Natural killer cell treated with Interleukin-12 subunit alpha and Interleukin-12 subunit beta and Interleukin-15 and Interleukin-18, amount 100 ng/mL, for 72 hours (primary cell): ENCODE measurements at places on chromosomes 6 and 20. TPM values are rescaled to one million over a fixed set of nuclear protein-coding genes. Genes with fewer than 3 reads are reported as not detected.
A peak's percentile ranks its signal among the peaks of the same experiment; 100 is the strongest.

DNA sequence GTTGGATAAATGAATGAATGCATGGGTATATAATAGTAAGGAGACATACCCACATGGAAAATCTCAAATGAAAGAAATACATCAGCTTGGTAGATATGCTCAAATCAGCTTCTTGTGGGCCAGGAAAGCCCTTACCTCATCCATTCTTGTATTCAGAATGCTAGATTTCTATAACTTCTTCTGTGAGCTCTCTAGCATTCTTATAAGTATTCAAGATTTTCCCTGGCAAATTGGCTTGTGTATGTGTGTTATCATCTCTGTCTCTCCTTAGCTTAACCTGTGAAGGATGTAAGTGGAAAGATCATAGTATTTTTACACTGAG lies 100.8 kb downstream of the OR2B2 start:
- DNase-seq, result no peak

DNA sequence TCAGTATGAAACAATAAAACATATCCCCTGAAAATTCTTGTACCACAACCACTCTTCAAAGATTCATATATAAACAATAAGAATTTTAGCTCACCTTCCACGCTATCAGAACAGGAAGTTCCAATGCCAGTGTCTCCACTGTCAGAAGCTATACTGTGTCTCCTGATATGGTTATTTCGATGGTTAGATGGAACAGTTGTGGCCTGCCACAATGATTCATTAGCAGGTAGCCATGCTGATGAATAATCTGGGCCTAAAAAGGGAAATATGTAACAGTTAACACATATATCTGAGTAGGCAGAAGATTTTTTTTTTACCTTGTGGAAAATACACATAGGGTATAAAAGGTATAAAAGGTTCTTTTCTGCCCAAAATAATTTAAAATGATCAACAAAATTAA lies 19.0 kb downstream of the CEP85L start:
- DNase-seq, result no peak

GRCh38 chr6:133047065-133047665 lies 194.0 kb upstream of the EYA4 start:
- no peak for DNase-seq

DNA sequence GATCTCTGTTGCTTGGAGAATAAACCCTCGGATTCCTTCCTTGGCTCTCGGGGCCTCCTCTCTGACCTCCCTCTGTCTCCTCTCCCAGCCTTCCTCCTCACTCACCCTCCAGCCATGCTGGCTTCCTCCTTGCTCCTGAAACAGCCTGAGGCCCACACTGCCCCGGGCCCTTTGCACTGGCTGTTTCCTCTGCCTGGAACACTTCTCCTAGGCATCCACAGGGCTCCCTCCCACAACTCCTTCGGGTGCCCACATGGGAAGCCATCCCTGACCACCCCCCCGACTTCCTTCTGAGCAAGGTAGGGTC lies 87.7 kb downstream of the CEBPB start:
- DNase-seq, result no peak

- DNase-seq, result no peak
These were observed 102.6 kb downstream of the CD109 start for GRCh38 chr6:73798592-73798991.

DNA sequence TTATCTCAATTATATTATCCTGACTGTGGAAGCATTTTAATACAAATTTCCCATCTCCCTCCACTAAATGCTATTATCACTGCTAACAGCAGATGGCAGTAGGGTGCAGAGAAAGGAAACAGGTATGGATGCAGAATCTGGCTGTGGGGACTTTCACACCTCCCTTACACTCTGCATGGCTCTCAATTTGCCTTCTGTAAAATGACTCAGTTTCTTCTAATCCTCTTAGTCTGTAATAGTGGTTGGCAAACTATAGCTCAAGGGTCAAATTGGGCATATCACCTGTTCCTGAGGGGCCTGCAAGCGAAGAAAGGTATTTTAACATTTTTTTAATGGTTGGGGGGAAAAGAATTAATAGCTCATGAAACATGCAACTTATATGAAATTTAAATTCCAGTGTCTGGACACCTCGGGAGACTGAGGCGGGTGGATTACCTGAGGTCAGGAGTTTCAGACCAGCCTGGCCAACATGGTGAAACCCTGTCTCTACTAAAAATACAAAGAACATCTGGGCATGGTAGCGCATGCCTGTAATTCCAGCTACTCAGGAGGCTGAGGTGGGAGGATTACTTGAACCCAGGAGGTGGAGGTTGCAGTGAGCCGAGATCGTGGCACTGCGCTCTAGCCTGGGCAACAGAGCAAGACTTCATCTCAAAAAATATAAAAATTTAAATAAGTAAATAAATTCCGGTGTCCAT lies 83.5 kb downstream of the ZMYND8 start:
- DNase-seq, result peak; percentile 71

DNA sequence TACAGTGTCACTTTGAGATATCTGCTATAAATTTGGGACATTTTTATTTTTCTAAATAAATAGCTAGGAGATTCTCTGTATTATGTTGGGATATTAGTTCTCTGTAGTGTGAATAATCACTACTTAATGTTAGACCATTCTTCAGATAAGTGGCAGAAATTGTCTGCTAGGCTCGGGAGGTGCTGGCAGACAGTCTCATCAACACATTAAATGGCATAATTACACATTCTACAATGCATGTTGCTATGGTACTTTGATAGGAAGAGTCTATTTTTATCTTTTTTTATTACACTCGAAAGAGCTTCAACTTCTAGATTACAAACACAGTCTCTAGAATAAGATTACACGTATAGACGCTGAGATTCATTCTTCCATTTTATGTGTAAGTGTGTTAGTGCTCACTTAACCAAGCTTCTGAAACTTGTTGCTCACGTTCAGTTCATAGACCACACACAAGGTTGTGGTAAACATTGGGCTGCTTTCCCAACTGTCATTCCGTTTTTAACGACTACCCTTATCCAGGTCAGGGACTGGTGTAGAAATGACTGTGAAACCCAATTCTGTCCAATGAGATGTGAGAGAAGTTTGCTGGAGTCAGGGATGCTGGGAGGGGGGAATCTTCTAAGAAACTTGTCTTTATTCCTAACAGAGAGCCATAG lies 78.6 kb downstream of the TPBG start:
- no peak for DNase-seq

DNA sequence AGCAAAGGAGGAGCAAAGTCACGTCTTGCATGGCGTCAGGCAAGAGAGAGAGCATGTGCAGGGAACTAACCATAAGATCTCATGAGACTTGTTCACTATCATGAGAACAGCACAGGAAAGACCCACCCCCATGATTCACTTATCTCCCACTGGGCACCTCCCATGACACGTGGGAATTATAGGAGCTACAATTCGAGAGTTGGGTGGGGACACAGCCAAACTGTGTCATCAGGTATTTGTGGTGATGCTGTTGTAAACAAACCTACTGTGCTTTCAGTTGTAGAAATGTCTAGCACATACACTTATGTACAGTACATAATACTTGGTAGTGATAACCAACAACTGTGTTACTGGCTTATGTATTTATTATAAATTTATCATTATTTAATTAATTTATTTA lies 128.3 kb downstream of the UTRN start:
- no peak for DNase-seq

- DNase-seq, result no peak
These were observed 1.6 kb upstream of the MED23 start for GRCh38 chr6:131629651-131630050.

DNA sequence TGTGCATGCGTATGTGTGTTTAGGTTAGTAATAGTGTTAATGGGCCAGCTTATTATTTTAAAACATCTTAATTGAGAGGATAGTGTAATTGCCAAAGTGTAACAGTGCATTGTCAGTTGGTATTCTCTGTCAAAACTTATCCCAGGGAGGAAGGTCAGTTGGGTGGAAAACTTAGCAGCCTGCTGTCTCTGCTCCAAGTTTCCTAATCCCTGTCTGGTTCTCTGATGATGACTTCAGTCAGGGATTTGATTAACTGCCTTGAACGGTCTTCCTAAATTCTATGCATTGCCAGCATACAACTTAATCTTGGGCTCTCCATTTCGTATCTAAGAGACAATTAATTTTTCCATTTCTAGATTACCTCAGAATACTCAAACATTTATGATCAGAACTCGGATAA lies 51.1 kb downstream of the L3MBTL3 start:
- no peak for DNase-seq

GRCh38 chr6:31169123-31169857 lies 1.2 kb downstream of the POU5F1 start:
- no peak for DNase-seq

GRCh38 chr20:23087587-23088251 lies 1.6 kb upstream of the CD93 start:
- no peak for DNase-seq

DNA sequence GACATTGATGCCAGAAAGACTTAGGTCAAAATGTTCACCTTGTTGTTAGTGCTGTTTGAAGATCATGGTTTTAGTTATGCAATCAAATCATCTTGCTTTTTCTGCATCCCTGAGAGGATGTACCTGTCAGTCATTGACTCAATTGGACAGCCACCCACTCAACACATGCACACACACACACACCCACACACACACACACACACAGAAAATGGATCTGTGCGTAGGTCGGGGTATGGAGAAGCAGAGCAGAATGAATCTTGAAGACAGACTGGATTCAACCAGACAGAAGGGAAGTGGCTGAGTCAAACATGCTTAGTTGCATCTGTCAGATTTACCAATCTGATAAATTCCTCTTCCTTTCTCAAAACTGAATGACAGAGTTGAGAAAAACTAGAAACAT lies 19.1 kb upstream of the ZSCAN23 start:
- DNase-seq, result no peak

- DNase-seq, result no peak
These were observed 113.6 kb downstream of the CD24 start for GRCh38 chr6:106860940-106861339.

DNA sequence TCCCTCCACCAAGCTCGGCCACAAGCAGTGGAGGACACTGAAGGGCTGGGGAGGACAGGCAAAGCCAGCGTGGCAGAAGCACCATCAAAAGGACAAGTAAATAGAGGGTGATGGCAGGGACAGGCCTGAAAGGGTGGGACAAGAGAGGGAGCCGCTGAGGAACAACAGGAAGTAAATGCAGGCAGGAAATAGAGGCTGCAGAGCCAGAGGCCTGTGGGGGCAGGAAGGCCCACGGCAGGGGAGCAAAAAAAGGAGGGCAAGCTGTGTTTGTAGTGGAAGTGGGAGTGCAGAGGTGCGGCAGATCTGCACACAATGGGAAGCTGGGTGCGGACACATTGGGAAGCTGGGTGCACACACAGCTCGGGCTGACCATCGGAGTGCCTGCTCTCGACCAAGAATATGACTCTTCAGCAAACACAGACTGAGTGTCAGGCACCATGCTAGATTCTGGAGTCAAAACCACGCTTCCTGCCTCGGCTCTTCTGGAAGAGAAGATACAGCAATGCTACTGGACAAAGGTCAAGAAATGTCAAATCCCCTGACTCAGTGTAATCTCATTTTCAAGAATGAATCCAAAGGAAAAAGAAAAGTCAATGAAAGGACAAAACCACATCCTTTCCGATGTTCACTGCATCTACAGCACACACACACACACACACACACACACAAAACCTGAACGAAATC lies 40.4 kb upstream of the RAB22A start:
- no peak for DNase-seq

GRCh38 chr6:50989123-50989522 lies 170.5 kb downstream of the TFAP2B start:
- DNase-seq, result no peak

DNA sequence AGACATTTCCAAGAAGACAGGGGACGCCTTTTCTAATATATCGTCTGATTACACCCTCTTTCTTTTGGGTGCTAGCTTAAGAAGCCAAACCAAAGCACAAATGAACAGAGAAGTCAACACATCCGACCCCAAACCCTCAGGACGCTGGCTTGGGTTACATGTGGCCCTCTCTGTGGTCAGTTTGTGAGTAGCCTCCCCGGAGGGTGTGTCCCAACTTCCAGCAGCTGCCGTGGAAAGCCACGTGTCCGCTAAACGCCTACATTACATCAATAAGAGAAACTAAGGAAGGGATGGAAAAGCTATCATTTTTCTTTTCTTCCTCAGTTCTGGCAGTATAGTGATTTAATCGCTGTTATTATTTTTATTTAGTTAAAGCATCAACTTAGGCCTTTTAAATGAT lies 487 bp upstream of the BMP6 start:
- no peak for DNase-seq

GRCh38 chr6:119145111-119145510 lies 66.6 kb upstream of the FAM184A start:
- no peak for DNase-seq

DNA sequence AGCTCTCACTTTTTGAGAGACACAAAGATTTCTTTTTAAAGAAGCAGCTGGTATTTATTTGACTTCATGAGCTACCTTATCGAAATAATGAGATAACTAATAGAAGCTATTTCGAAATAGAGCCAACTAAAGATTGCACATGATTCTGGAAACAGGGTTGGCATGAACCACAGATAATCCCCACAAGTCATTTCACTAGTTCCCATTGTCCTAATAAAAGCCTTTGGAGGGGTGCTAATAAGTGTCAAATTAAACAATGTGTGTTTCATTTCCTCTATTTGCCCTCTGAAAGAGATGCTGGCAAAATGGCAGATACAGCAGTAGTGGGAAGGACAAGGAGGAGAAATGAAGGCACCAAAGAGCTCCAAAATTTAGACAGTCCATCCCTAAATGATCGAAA lies 78.6 kb upstream of the RIPOR2 start:
- no peak for DNase-seq

GRCh38 chr6:134589512-134589911 lies 271.6 kb upstream of the SGK1 start:
- DNase-seq, result no peak

GRCh38 chr6:9496837-9497236 lies 918.0 kb downstream of the TFAP2A start:
- no peak for DNase-seq

DNA sequence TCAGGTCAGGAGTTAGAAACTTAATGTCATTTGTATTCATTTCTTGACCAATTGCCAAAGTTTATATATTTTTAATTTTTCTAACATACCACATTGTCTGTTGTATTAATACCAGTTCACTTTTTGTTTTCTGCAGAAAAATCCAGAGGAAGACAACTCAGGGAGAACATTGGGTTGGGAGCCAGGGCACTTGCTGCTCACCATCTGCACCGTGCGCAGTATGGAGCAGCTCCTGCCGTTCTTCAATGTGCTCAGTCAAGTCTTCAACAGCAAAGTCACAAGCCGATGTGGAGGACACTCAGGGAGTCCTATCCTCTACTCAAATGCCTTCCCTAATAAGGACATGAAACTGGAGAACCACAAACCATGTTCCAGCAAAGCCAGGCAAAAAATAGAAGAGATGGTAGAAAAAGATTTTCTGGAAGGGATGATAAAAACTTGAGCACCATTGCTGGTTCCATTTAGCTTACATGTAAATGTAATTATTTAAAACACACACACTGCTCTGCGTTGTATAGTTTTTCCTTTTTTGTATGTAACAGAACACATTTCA lies 25.3 kb downstream of the PGM3 start:
- no peak for DNase-seq

Gene PKIB
- total RNA-seq, result not detected

Gene TSPO2
- total RNA-seq, result not detected

Gene OPN5
- not detected for total RNA-seq

Gene EXOC2
- total RNA-seq, result 46.1 TPM

Gene BLTP3A
- total RNA-seq, result 21.4 TPM

Gene MYLK4
- 0.24 TPM for total RNA-seq

Gene MEP1A
- total RNA-seq, result not detected

Gene BCAS1
- 0.11 TPM for total RNA-seq

Gene KIF6
- total RNA-seq, result not detected

Gene BHLHE23
- not detected for total RNA-seq

Gene BEND6
- total RNA-seq, result 0.11 TPM
